ENCODE measurements at places on chromosomes 6 and 20.

GRCh38 chr6:36220226-36220625 lies 23.7 kb downstream of the BRPF3 start:
- DNase-seq = no peak

DNA sequence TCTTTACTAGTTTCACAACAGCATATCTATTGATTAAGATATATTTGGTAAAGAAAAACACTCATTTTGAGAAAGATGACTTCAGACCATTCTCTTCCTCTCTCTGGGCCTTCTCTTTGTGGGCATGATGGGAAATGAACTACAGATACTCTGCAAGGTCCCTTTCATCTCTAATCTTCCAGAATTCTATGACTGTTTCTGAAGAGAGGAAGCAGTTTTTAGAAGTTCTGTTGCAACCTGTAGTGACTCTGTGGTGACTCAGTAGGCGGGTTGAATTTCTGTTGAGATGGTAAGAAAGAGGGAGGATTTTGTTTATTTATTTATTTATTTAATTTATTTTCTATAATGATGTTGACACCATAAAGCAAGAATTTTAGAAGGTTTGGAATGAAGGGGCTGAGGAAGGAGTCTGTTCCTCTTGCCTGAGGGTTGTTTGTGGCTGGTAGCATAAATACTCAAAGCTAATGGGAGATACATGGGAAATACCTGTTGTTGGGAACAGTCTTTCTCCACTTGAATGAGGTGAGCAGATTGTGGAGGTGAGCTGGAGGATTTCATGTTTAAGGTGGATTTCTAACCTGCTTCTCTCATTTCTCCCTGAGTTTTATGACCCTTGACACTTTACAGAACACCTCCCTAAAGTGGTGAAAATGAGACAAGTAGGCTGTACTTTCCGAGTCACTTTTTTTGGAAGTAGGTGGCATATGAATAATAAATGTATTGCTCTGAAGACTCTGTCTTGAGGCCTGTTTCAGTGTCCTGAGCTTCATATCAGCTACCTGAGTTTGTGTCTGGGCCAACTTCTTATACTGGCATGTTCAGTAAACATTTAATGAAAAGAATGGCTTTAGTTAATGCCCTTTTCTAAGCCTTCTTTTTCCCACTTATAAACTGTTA lies 15.0 kb downstream of the ACSS2 start:
- DNase-seq = no peak

DNA sequence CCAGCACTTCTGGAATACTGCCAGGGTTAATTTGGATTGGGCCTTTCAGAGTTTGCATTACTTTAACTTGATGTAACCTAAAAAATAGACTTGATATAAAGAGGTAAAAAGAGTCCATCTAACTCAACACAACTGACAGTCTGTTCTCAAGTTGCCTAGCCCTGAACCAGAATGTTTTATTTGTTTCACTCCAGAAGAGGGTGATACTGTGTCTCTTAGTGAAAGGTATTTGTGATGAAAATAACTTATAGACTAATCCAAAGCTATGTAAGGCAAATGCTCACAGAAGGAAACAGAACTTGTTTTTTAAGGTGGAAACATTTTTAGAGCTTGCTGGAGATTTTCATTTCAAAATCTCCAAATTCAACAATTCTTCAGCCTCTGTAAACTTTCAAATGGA lies 469.1 kb upstream of the RUNX2 start:
- DNase-seq = no peak

GRCh38 chr6:119030759-119031158 lies 47.7 kb downstream of the FAM184A start:
- no peak for DNase-seq

- no peak for DNase-seq
These were observed 16.4 kb downstream of the DEFB132 start for GRCh38 chr20:273884-274283.

DNA sequence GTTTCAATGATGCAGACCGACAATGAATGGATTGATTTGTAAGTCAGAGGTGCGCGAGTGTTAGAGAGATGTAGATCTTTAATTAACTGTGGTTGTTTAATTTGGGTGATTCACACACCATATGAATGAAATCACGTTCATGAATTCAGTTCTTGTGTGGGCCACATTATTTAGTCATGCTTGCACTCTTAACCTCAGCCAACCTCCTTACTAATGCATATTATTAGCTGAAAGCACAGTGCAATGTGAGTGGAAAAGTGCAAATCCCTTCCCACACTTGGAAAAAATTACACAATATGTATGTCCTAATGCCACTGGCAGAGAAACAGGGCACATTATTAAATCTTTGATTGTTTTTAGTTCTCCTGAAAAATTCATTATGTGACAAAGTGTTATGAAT lies 512.5 kb downstream of the BCKDHB start:
- DNase-seq = no peak

- no peak for DNase-seq
These were observed 95.1 kb downstream of the KCNQ5 start for GRCh38 chr6:72716916-72717315.

- DNase-seq = no peak
These were observed 127.7 kb upstream of the MYLIP start for GRCh38 chr6:16001158-16001557.

DNA sequence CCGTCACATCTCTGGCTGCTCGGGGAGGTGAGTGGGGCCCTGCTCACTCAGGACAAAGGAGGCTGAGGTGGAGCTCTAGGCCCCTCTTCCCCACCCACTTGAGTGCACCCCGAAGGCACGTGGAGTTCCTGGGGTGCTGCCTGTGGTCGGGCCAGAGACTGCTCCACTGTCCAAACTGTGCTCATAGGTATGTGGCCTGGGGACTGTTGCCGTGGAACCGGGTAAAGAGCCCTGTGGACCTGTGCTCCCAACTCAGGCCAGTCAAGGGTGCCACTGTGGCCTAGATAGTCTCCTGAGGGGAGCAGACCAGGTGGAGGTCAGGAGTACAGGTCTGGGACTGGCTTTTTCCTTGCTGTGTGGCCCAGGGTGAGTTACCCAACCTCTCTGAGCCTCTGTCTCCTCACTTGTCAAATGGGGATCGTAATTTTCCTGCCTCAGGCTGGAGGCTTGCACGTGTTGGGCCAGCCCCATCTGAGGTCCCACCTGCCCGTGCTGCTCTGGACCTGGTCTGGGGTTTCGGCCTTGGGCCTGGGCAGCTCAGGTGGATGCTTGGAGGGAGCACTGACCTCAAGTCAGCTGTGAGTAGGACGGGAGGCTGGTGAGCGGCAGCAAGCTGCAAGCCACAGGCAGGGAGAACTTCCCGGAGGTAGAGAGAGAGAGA lies 12.4 kb upstream of the NPBWR2 start:
- DNase-seq = no peak

DNA sequence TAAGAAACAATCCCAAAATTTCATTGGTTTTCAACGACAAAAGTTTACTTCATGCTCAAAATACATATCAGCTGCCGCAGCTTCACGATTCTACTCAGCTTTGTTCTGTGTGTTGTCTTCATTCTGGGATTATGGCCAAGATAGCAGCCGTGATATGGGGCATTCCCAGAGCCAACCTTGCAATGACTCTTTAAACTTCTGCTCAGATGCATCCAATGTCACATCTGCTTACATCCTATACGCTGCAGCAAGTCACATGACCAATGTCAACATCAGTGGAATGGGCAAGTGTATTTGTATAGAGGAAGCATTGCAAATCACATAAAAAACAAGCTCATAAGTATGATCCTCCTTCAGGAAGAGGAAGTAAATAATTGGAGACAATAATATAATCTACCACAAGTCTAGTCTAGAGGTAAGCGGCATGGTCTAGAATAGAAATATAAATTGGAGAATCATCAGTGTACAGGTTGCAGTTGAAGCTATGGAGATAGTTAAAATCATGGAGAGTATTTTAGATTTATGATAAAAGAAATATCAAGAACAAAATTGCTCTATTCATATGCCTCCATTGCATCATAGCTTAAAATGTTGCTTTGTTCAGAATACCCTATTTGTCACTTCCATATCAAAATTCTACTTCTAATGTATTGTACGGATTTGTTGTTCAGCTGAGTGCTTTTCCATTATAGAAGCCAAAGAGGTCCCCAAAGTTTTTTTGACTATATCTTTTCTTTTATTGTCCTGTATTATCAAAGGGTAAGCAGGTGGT lies 7.2 kb upstream of the C6orf141 start:
- DNase-seq = no peak

DNA sequence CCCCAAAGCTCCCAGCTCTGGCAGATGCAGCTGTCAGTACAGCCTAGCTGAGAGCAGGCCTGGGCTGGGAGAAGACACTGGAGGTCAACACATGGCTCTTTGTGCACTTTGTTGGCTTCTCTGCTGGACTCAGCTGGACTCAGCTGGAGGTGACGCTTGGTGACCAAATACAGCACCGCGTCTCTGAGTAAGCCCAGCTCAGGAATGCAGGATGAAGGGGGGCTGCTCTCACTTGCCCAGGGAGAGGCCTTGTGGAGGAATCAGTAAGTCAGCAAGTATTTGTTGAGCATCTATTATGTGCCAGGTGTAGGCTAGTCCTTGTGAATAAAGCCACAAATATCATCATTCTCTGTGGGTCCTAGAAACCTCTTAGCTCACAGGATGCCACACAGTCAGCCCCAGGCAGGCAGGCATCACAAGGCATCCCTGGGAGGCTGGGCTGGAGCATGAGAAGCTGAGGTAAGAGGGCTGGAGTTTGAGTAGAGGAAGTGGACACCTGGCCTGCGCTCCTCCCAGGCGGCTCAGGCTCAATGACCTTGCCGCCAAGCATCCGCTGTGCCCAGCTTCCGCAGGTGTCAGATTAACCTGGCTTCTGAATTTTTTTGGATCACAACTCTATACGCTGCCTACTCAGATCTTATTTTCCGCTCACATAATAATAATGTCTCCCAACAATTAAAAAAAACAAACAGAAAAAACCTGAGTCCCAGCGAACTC lies 95.4 kb downstream of the TMEM170B start:
- DNase-seq = no peak

DNA sequence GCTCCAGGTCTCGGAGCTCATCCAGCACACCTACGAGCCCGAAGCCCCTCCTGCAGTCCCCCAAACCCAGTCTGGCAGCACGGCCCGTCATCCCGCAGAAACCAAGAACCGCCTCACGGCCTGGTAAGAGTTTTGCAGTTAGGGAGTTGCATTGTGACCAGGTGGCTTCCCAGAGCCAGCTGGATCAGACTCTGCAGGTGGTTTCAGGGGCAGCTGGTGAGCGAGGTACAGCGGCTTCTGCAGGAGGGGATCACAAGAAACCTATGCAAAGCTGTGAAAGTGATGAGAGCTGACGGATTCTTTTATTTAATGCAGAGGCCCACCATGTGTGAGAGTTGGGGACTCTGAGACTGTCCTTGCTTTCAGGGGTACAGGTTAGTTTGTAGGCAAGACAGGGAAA lies 45.9 kb upstream of the SCGN start:
- no peak for DNase-seq

DNA sequence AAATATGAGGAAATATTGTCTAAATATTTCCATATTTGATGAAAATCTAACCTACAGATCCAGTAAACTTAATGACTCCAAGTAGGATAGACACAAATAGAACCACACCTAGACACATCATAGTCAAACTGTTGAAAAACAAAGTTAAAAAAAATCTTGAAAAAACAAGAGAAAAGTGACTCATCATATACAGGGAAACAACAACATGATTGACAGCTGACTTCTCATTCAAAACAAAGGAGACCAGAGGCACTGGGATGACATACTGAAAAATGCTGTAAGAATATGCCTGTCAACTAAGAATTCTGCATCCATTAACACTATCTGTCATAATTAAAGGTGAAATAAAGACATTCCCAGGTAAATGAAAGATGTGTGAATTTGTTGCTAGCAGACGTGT lies 38.8 kb downstream of the BMP2 start:
- no peak for DNase-seq

DNA sequence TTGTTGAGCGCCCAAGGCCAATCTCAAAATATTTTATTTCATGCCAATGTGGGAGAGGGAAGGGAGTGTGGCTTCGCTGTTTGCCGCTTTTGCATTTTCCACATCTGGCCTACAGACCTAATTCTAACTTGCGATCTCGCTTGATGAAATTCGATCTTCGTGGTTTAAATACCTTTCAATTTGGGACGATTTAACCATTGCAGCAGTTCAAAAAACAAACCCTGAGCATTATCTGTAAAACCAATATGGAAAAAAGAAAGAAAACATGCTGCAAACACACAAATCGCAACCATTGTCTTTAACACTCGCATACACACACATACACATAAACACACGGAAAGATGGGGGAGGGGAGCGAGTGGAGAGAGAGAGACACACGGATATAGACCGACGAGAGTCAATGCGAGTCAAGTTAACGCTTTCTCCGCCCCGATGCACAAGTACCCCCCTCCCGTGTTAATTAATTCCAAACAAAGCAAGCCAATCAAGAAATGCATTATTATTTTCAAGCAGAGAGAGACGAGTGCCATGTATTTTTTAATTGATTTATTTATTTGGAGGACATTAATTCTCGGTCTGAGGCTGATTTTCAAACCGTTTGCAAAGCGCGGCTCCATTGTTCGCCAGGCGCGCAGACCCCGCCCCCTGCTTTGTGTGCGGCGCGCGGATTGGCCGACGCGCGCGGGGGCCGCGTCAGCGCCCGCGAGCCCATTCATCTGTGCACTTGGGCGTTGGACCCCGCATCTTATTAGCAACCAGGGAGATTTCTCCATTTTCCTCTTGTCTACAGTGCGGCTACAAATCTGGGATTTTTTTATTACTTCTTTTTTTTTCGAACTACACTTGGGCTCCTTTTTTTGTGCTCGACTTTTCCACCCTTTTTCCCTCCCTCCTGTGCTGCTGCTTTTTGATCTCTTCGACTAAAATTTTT lies at the start of gene MARCKS:
MARCKS (plus strand) TSS at position 721 of the 931 bp plus-strand sequence. CDS start 401 bp downstream, outside the sequence.
- DNase-seq = no peak

GRCh38 chr20:51176876-51177275 lies 154.0 kb upstream of the KCNG1 start:
- no peak for DNase-seq

- DNase-seq = no peak
These were observed 60.7 kb downstream of the PRND start for GRCh38 chr20:4782378-4782772.

DNA sequence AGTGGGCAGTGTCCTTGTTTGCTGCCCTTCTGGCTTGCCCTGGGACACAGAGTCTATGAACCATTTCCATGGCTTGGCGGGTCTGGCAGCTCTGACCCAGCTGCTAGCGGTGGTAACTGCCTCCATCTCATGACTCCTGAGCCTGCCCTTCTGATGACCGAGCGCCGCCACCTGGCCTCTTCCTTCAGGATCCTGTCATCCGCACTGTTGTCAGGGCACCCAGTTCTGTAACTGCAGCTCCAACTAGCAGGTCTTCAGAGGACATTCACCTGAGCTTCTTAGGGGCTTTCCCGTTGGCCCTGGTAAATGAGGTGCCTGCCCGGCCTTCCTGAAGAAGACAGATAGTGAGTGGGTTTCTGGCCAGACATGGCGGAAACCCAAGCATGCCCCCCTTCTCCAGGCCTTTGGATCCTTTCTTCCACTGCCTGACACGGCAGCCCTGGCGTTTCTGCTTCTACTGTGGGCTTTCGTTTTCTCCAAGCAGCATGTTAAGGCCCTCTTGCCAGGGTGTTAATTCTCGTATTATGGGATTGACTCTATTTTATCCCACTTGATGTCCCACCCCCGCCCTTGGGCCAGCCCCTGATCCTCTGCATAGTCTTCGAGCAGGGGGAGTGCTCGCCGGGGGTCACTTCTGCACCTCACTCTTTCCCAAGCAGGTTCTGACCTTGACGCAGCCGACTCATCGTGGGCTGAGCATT lies 24.7 kb downstream of the PACSIN1 start:
- no peak for DNase-seq
